Mesenteric fat pad (tissue), 1 donor: ENCODE measurements at places on chromosomes 2 and 18. TPM values are rescaled to one million over a fixed set of nuclear protein-coding genes. Genes with fewer than 3 reads are reported as not detected.

SKA1 gene
- total RNA-seq, result not detected

DNA sequence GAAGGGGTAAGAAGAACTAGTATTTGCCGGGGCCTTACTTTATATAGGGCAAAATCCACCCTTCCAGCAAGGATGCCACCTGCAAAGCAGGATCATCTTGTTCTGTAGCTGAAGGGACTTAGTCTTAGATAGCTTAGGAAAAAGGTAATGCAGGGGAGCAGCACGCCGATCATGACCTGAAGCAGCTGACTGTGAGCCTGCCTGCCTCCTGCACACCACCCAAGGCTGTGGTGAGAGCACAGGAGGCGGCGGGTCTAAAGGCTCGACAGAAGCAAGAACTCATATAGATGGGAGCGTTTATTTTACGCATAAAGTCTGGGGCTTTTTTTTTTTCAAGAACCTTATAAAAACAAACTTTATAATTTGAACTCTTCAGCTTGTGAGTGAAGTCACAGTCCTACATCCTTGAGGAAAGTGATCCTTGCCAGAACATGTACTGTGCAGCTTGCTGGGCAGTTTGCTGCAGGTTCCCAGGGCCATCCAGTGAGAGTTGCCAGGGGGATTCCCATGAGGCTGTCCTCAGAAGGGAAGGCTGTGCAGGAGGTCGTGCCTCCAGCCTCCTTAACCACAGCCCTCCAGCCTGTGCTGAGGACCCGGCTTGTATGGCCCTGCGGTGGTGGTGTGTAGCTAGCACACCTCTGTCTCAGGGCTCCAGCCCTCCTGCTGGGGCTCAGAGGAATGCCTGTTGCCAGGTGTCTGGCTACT, 92.1 kb downstream of the RNF144A start:
- peak; percentile 72 for DNase-seq

DNA sequence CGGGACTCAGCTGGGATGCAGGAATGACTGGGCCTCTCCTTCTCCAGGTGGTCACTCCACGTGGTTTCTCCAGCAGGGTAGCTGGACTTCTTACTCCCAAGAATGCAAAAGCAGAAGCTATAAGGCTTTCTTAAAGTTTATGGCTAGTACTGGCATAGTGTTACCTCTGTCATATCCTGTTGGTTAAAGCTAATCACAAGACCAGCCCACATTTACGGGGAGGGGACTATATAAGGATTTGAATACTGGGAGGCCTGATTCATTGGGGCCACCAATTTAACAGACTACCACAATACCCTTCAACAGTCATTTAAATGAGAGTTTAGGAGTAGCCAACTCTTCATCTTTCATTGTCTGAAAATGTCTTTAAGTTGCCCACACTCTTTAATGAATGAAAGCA, 94.4 kb upstream of the TSPYL6 start:
- DNase-seq, result no peak

GRCh38 chr2:62216616-62217015, 20.7 kb downstream of the B3GNT2 start:
- DNase-seq, result peak; percentile 51
